ENCODE measurements at places on chromosomes 6 and 20.

GRCh38 chr6:99119109-99120031 lies 171.6 kb upstream of the FBXL4 start:
- DNase-seq = peak; percentile 20

GRCh38 chr20:43416591-43417228 lies 41.0 kb upstream of the SRSF6 start:
- no peak for DNase-seq

DNA sequence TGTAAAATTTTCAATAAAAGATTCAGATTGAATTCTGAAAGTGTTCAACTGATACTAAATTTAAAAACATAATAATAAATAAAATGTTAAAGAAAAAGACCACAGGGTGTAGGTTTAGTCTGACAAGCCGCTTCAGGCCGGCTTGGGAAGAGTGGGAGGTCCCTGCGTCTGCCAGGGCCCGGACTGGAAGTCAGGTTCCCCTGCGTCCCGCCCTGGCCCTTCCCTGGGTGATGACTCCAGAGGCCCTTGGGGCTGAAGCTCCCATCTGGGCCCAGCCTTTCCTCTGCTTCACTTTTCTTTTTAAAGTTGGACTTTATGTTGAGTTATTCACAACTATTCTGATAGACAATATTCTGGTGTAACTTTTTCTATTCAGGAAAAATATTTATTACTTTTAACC lies 93.3 kb downstream of the SMOC2 start:
- no peak for DNase-seq

- no peak for DNase-seq
These were observed 57.4 kb upstream of the SLCO4A1 start for GRCh38 chr20:62584671-62585460.

- DNase-seq = peak; percentile 83
These were observed at the start of gene SLC22A23 for GRCh38 chr6:3456898-3457709. Gene SLC22A23, minus strand, starts transcription at chr6:3457050. Its CDS starts 491 bp downstream, at chr6:3456559.

DNA sequence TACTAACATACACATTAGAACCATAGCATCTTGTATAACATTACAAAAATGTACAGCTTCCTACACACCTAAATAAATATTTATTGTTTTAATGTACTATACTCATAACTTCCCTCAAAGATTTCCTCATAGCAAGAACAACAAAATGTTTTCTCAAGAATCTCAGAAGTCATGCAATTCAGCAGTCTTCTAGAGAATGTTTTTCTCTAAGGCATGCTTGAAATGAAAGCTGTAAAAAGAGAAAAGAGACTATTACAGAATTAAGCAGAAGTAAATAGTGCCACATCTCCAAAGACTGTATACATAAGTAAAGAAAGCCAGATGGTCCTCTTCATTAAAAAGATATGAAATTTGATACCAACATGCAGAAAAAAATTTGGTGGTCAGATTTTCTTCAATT lies 672.2 kb downstream of the EPM2A start:
- no peak for DNase-seq

- peak; percentile 89 for DNase-seq
These were observed at the start of gene SLC2A4RG for GRCh38 chr20:63739130-63740069. Gene SLC2A4RG, plus strand, starts transcription at chr20:63739776. Its CDS starts 137 bp downstream, at chr20:63739913.

DNA sequence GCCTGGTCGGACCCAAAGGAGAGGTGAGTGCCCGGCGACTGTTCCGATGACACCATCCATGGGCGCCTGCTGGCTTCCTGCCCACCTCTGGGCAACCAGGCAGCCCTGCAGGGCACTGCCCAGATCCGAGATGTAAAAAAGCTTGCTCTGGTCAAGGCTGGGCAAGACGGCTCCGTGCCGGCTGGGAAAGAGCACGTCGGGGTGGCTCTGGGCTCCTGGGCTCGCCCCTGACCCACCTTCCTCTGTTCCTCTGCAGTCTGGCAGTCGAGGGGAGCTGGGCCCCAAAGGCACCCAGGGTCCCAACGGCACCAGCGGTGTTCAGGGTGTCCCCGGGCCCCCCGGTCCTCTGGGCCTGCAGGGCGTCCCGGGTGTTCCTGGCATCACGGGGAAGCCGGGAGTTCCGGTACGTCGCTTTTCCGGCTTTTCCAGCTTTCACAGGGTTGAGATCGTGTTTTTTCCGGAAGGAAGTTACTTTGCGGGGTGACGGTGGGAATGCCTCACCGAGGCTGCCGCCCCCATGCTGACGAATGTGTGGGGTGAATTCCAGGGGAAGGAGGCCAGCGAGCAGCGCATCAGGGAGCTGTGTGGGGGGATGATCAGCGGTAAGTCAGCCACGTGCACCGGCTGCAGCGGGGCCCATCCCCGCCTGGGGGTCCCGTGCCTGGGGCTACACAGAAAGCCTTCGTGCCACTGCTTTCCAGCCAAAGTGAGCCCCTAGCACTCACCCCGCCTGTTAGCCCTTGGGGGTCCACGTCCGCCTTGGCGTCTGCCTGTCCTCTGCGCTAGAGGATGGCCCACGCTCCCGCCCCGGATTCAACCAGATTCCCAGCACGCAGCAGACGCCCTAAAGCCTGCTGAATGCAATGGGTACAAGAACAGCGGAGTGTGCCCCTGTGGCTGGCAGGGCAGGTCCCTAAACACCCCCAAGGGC lies 19.3 kb downstream of the COL9A3 start:
- peak; percentile 33 for DNase-seq

- DNase-seq = no peak
These were observed 21.5 kb upstream of the RALGAPA2 start for GRCh38 chr20:20733943-20734342.

GRCh38 chr6:162140251-162140852 lies 587.2 kb downstream of the PRKN start:
- no peak for DNase-seq

GRCh38 chr6:159062976-159063375 lies 18.2 kb upstream of the TAGAP start:
- no peak for DNase-seq

- no peak for DNase-seq
These were observed 16.6 kb downstream of the NUDT3 start for GRCh38 chr6:34375833-34376232.

DNA sequence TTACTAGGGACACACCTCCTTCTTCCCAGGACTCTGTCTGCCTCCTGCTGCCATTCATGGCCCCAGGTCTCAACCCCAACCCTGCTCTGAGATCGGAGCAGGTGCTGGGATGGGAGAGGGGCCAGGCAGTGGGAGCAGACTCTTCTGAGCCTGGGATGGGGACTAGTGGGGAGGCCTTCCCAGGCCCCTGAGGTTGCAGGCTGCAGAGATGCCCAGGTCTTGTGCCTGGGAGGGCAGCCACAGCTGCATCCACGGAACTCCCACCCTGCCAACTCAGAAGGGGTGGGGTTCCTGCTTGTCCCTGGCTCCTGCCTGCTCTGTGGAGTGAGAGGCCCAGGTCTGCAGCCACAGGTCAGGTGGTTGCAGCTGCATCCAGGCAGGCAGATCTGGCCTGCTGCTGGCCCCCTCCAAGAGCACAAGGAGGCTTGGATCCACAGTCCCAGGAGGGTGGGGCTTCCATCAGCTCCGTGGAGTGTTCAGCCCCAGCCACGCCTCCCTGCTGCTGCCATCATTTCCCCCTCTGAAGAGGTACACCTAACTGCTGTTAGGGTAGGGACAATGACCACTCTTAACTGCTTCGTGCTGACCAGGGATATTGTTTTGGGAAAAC lies 2.9 kb upstream of the SLC22A1 start:
- DNase-seq = no peak

GRCh38 chr20:5586720-5587119 lies 163.5 kb upstream of the SHLD1 start:
- DNase-seq = no peak

- DNase-seq = no peak
These were observed 289.2 kb upstream of the CNR1 start for GRCh38 chr6:88455317-88455716.

DNA sequence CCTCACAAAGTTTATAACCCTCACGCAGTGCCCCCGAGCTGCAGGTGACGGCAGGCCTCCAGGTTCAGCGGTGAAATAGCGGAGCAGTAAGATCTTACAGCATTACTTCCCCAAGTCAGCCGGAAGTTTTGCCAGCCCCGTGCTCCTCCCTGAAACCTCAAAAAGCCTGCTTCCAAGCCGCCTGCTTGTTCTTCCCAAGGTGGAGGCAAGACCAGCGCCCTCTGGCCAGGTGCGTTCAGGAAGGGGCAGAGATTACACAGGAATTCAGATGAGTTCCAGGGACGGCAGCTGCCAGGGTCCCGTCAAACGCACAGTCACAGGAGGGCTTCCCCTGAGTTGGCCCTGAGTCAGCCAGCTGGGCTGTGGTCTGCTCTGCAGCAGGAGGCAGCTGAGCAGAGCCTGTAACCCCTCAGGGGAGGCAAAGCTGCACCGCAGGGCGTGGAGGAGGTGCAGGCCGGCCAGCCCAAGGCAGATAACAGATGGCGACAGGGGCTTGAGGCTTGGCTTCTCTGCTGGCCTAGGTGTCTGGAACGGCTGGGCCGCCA lies 124.1 kb upstream of the RPS6KA2 start:
- peak; percentile 13 for DNase-seq

- DNase-seq = no peak
These were observed 896.6 kb upstream of the MANEA start for GRCh38 chr6:94680669-94681212.
